Pancreas (tissue), 10 donors: ENCODE measurements at places on chromosomes 2 and 18. TPM values are rescaled to one million over a fixed set of nuclear protein-coding genes. Genes with fewer than 3 reads are reported as not detected.

Gene CCDC148
- total RNA-seq = 1.3 TPM

Gene C2orf72
- total RNA-seq = 10.7 TPM

Gene MC2R
- total RNA-seq = not detected

- no peaks in the 10 kb centered on the region for H3K36me3 ChIP-seq
- no peaks in the 10 kb centered on the region for H3K4me1 ChIP-seq
- no peak overlapping the region for H3K27ac ChIP-seq
- H3K4me3 ChIP-seq = no peak overlapping the region
- no peaks in the 10 kb centered on the region for H3K27me3 ChIP-seq
- no peak for DNase-seq
These were observed 229.9 kb downstream of the AGPS start for GRCh38 chr2:177622521-177622920.

DNA sequence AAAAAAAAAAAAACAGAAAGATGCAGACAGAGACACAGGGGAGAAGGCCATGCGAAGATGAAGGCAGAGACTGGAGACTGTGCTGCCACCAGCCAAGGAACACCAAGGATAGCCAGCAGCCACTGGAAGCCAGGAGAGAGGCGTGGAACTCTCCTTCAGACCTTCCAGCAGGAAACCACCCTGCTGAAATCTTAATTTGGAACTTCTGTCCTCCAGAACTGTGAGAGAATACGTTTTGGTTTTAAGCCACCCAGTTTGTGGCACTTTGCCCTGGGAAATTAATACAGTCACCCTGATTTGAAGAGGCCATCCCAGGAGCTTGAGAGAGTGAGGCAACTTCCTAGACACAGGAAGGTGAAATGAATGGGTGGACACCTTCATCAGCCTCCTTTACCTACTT lies 93.7 kb downstream of the IRS1 start:
- no peaks in the 10 kb centered on the region for H3K27me3 ChIP-seq
- no peak overlapping the region for H3K4me3 ChIP-seq
- no peak overlapping the region for H3K27ac ChIP-seq
- H3K4me1 ChIP-seq = no peaks in the 10 kb centered on the region
- no peaks in the 10 kb centered on the region for H3K36me3 ChIP-seq

- H3K27ac ChIP-seq = no peak overlapping the region
- DNase-seq = no peak
- H3K4me1 ChIP-seq = no peaks in the 10 kb centered on the region
- no peak overlapping the region for H3K4me3 ChIP-seq
- H3K36me3 ChIP-seq = no peaks in the 10 kb centered on the region
- H3K27me3 ChIP-seq = no peaks in the 10 kb centered on the region
These were observed 115.0 kb downstream of the CERS6 start for GRCh38 chr2:168571061-168571460.

DNA sequence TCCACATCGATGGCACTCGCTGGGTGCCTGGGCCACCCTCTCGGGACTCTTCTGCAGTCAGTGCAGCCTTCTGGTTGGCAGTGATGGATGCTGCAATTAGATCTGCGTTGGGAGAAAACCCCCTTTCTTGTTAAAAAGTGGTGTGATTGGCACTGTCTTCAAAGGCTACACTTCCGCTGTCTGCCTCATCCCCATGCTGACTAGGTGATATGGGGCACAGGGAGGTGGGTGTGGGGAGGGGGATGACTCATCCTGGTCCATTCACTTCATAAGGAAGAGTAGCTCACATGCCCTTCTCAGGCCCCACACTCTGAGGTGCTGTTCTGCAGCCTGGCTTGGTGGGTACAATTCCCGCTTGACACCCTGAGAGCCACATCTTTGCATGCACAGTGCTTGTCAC lies 77.4 kb downstream of the THNSL2 start:
- DNase-seq = no peak
- no peak overlapping the region for H3K4me3 ChIP-seq
- no peaks in the 10 kb centered on the region for H3K27me3 ChIP-seq

DNA sequence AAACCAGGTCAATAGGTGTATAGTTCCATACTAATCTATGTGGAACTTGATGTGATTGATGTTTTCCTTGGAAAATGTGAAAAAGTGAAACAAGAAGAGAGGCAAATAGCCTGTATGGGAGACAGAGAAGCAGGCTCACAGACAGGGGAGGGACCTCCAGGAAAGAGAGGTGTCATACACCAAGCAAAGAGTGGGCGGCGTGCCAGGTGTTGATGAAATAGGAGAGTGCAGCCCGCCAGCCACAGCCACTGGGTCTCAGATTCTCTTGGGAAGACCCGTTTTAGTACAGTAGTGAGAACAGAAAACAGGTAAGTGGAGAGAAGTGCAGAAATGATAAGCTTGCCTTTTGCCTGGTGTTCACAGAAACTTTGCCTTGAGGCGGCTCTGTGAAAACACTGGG lies 301.9 kb downstream of the ZNF407 start:
- H3K4me1 ChIP-seq = no peaks in the 10 kb centered on the region
- H3K36me3 ChIP-seq = no peaks in the 10 kb centered on the region
- no peak for DNase-seq
- H3K27me3 ChIP-seq = no peaks in the 10 kb centered on the region
- H3K4me3 ChIP-seq = no peak overlapping the region
- H3K27ac ChIP-seq = no peak overlapping the region
